Calu3 (cell line): ENCODE measurements at places on chromosomes 3 and 15.

- DNase-seq = no peak
These were observed 59.4 kb upstream of the CD47 start for GRCh38 chr3:108150200-108150599.

DNA sequence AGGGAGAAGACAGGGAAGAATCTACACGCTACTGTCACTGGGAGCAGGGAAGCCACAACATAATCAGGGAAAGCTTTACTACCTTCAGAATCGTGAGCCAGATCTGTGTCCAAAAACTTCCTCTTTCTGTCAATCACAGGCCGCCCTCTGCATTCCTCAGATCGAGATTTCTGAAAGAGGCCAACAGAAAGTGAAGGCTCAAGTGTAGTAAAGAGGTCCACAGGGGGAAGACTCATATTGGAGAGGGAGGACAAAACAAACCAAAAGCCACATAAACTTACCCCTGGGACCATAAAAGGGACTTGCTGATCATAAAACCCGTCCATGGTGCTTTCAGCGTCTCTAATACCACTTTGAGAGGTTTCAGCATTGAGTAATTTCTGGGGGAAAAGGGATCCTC, 3.3 kb downstream of the ETV5 start:
- no peak for DNase-seq

GRCh38 chr3:122940628-122941086, 86.9 kb downstream of the SEMA5B start:
- DNase-seq = no peak

DNA sequence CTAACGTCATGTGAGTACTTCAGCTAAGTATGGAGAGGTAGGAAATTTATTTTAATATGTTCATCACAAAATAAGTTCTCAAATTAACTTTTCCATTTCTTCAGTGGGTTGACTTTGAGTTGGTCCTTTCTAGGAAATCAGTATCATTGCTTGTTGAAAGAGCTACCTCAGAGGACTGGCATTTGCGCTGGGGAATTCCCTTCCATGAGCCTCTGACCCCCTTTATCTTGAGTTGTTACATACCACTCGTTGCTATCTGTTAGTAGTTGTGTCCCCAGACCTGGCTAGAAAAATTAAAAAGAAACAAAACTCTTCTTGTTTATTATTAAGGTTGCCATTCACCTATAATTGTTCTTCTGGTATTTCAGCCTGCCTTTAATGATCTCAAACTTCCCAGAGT, 96.8 kb upstream of the ROBO2 start:
- peak; percentile 43 for DNase-seq

- no peak for DNase-seq
These were observed 119.7 kb upstream of the DLG1 start for GRCh38 chr3:197417911-197418618.

DNA sequence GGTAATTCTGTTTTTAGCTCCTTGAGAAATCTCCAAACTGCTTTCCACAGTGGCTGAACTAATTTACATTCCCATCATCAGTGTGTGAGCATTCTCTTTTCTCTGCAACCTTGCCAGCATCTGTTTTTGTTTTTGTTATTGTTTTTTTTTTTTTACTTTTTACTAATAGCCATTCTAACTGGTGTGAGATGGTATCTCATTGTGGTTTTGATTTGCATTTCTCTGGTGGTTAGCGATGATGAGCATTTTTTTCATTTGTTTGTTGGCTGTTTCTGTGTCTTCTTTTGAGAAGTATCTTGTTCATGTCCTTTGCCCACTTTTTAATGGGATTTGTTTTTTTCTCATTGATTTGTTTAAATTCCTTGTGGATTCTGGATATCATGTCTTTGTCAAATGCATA, 129.7 kb upstream of the ABHD17C start:
- DNase-seq = no peak

- DNase-seq = no peak
These were observed 86.0 kb upstream of the NDN start for GRCh38 chr15:23773093-23773492.

GRCh38 chr15:55327387-55327786, 8.4 kb downstream of the PIGB start:
- no peak for DNase-seq

GRCh38 chr3:184728010-184728527, 16.2 kb upstream of the MAGEF1 start:
- no peak for DNase-seq

GRCh38 chr15:96162322-96162721, 168.2 kb upstream of the NR2F2 start:
- DNase-seq = no peak

- no peak for DNase-seq
These were observed 71.0 kb downstream of the PCOLCE2 start for GRCh38 chr3:142817897-142818296.

DNA sequence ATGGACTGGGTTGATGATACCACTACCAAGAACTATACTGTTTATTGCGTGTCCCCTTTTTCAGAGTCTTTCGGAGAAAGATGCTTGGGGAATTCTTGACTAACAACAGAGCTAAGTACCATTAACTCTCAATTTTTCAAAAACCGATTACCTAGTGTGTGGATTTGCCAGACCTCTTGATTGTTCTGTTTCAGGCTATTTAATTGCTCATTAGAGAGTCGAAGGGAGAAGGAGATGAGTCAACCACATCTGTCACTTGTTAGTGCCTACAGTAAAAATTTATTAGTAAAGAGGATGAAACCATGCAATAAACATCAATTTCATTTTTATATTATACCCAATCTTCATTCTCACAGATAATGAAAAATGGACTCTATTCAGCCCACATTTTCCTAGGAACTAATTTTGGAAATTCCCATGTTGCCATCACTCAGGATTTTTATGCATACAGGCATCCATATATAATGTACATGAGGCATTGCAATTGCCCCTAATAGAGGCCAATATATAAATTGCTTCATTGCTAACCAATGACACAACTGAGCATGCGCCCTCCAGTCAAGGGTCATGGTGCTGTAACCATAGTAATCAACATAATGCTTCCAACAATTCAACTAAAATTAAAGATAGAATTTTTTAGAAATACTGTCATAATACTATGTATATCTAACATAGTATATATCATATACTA, 541.7 kb downstream of the TBL1XR1 start:
- DNase-seq = no peak

- no peak for DNase-seq
These were observed 309.9 kb upstream of the SATB1 start for GRCh38 chr3:18735005-18735404.

- no peak for DNase-seq
These were observed 128.1 kb upstream of the IL12A start for GRCh38 chr3:159860269-159861116.

- peak; percentile 13 for DNase-seq
These were observed 33.0 kb downstream of the HSPBAP1 start for GRCh38 chr3:122760453-122761271.

DNA sequence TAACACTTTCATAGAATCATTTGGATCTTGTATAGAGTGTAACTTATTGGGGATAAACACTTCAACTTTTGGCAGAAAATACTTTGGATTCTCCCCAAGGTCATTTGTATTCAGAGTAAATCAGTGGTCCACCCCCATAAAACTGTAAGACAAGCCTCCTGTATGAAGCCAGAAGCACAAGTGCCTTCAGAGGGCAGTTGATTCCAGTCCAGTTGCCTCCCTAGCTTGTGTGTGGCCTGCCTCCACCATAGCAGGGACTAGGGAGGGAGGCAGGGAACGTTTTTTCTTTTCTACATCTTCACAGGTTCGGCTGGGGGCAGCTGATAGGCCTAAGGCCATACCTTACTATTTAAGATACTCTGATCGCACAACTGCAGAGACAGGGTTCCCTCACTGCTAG, 11.6 kb downstream of the GORASP1 start:
- no peak for DNase-seq

DNA sequence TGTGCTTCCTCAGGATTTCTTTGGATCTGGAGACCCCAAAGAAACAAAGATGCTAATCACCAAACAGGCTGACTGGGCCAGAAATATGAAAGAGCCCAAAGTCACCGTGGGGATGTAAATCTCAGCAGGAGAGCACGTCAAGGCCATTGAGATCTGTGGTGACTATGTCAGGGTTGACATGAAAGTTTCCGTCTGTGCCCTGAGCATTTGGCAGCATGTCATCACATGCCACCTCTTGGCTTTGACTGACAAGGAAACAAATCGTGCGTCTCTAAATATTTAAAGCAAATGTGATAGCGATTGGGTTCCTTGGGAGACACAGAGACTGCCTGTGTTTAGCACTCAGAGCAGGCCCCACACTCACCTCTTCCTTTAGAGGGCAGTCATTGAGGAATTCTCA, 35.2 kb downstream of the EFCAB12 start:
- DNase-seq = no peak

GRCh38 chr15:70023769-70024491, 73.8 kb downstream of the TLE3 start:
- no peak for DNase-seq

DNA sequence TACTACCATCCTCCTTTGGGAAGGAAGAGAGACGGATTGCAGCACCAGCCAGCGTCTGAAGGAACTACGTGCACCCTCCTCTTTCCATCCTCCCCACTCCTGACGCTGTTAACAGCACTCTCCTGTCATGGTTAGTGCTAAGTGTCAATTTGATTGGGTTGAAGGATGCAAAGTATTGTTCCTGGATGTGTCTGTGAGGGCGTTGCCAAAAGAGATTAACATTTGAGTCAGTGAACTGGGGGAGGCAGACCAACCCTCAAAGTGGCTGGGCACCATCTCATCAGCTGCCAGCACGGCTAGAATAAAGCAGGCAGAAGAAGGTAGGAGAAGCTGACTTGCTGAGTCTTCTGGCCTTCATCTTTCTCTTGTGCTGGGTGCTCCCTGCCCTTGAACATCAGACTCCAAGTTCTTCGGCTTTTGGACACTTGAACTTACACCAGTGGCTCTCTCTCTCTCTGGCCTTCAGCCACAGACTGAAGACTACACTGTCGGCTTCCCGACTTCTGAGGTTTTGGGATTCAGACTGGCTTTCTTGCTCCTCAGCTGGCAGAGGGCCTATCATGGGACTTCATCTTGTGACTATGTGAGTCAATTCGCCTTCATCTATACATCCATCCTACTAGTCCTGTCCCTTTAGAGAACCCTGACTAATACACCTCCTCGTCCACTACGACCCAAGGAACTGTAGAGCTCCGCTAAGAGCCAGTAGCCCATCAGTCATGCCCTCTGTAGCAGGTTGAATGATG, 128.2 kb upstream of the HES1 start:
- DNase-seq = no peak

GRCh38 chr3:10419637-10420232, 85.7 kb downstream of the ATP2B2 start:
- DNase-seq = no peak

GRCh38 chr3:70822669-70823068, 510.2 kb upstream of the MDFIC2 start:
- no peak for DNase-seq

DNA sequence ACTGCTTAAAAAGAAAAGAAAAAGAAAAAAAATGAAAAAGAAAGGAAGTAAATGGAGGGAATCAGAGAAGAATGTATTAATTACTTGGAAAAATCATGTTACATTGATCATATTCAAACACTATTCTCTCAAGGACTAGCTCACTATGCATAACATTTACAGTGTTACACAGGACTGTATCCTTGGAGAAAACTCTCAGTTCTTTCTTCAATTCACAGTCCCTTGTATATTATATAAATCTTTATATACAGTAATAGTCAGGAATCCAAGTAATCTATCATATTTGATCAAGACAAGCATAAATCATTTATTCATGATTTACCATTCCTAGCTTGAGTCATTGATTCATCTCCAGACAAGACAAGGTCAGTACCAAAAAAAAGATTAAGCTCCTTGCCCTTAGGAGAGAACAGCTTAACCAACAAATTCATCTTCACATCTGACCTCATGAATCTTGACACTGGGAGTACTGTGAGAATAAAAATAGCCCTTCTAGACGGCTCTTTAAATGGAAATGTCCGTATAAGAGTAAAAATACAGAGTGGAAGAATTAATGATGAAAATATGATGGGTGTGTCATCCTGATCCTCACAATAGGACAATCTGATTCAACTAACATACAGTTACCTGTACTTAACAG, 980.4 kb downstream of the NAALADL2 start:
- DNase-seq = no peak

DNA sequence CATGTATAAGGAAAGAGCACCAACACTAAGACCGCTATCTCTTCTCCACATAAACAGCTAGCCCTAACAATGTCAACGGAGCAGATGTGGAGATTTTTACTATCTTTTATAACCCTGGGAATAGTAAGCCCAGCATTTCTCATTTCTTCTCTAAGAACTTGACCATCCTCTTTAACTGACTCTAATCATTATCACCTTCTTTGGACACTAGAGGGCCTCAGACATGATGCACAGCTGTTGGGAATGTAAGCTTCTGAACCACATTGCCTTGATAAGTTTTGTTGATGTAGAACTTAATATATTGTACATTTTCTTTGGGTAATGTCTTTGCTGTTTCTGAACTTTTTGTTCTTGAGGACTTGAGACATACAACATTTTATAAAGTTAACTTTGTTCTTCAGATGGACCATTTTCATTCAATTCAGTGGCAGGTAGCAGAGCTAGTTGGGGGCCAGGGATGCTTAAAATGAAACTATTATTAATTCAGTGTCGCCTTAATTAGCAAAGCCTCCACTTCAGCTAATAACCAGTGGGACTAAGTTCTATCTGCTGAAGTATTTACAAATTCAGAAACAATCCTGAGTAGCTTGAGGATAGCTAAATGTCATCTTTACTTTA, 9.6 kb upstream of the TAGLN3 start:
- peak; percentile 16 for DNase-seq

DNA sequence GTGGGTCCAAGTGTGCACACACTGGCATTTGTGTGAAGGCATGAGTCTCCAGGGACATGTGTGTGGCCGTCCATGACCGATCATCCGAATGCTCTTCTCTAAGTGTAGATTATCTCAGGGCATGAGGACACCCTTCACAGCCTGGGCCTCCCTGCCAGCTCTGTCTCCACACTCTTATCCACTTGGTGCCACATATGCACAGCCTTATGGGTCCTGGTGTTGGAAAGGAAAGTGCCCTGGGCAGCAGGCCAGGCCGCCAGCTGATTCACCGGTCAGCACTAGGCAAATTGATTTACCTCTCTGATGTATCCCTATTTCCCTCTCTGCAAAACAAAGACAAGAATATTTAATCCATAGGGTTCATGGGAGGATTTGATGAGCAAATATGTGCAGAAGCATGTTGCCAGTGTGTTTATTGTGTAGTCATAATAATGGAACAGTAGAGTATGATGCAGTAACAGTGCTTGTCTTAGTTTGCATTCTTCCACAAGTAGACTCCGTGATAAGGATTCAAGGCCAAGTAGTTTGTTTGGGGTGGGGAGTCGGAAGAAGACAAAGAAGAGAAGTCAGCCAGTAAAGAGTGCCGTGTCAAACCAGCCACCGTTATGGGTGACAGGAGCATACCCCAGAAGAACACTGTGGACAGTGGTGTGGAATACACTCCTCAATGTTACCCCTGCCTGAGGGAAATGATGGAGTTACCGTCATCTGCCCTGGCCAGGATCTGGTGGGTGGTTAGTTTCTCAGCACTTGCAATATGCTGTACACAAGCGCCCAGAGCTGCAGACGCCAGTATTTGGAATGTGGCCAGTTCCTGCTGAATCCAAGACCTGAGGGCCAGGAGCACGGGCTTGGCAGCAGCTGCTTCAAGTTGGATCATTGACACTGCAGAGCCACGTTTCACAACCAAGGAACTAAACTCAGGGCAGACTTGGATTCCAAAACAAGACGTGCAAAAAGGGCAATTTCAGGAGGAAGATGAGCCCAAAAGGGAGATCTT, 85.1 kb downstream of the MTHFS start:
- no peak for DNase-seq

GRCh38 chr3:195147649-195148080, 123.3 kb downstream of the XXYLT1 start:
- no peak for DNase-seq

GRCh38 chr3:46664971-46665762, 28.3 kb downstream of the ALS2CL start:
- DNase-seq = no peak

GRCh38 chr3:171378586-171378985, 81.6 kb downstream of the TNIK start:
- DNase-seq = no peak
